ENCODE measurements at places on chromosomes 11 and 22.
A peak's percentile ranks its signal among the peaks of the same experiment; 100 is the strongest.

- DNase-seq = no peak
Observed at GRCh38 chr11:18729426-18729825, 3.4 kb upstream of the IGSF22 start.

DNA sequence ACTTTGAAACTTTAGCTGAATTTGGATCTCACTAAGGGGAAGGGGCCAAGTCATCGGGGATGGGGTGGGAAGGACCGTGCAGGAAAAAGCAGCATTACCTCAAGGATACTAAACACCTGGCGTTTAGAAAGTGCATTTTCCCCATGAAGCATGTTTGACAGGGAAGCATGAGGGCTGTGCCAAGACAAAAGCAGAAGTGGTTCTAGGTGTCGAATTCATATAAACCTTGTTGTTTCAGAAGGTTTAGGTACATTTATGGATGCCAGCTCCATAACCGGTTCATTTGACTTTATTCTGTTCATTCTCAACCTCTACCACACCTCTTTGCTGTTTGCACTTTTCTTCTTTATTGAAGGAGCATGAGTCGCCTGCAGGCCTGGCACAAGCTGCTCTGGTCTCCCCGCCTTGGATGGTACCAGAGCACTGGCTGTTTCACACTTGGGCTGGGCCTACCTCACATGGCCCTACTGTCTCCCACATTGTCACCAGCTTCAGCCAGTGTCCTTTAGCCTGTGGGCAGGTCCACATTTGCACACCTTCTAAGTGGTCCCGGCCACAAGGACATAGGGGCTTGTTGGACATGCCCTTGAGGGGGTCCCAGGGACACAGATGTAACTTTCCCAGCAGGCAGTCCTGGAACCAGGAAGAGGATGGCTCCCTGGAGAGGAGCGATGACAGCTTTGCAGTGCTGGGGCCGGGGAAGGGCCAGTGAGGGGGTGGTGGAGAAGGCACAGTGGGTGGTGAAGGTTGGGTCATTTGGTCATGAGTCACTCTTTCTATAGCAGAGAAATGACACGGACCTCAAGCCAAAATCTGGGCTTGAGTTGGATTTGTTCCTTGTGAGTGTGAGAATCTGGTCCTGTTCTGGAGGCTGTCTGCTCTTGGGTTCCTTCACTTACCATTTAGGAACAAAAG, 3.2 kb upstream of the ST14 start:
- no peak for DNase-seq

GRCh38 chr11:3947061-3947460, 91.6 kb downstream of the STIM1 start:
- DNase-seq = peak; percentile 9

GRCh38 chr11:119664701-119665420, 64.1 kb downstream of the NECTIN1 start:
- no peak for DNase-seq

GRCh38 chr22:50717709-50718351, 20.2 kb upstream of the ACR start:
- DNase-seq = no peak

GRCh38 chr22:25930083-25930482, 188.1 kb downstream of the MYO18B start:
- no peak for DNase-seq

DNA sequence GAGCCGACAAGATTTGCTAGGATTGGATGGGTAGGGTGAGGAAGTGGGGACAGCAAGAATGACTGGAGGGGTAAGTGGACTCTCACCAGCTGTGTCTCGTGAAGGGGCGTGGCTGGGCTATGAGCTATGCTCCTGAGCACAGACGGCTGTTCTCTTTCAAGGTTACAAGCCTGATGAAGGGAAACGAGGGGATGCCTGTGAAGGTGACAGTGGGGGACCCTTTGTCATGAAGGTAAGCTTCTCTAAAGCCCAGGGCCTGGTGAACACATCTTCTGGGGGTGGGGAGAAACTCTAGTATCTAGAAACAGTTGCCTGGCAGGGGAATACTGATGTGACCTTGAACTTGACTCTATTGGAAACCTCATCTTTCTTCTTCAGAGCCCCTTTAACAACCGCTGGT, 19.9 kb downstream of the F2 start:
- no peak for DNase-seq

GRCh38 chr11:32894149-32894827, 1.7 kb downstream of the QSER1 start:
- no peak for DNase-seq

DNA sequence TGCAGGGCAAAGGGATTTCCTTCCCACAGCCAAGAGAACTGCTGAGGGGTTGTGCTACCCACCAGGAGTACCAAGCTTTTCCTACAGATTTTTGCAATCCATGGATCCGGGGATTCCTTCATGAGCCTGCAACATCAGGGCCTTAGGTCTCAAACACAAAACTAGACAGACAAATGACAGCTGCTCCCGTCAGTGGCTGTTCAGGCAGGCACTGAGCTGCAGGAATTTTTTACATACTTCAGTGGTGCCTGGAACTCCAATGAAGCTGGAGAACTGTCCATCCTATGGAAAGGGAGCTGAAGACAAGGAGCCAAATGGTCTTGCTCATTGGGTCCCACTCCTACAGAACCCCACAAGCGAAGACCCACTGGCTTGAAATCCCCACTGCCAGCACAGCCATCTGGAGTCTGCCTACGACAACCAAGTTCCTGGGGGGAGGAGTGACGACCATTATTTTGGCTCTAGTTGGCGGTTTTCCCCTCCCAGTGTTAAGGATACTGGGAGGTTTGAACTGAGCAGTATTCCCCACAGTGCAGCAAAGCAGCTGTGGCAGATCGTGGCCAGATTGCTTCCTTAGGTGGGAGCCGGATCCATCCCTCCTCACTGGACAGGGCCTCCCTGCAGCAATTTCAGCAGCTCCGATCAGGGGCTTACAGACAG, 157.7 kb upstream of the TMEM45B start:
- DNase-seq = no peak

DNA sequence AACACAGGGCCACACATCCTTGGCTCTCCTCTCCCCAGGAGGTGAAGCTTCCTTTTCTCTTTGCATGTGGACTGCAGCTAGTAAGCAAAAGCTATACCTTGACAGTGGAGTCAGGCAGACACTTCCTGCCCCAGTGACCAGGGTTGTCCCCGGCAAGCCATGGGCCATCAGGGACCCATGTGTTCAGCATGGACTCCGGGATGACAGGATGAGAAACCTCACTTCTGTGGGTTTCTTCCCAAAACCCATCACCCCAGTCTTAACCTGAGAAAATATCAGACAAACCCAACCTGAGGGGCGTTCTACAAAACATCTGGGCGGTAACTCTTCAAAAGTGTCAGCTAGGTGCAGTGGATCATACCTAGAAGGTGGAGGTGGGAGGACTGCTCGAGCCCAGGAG, 40.2 kb downstream of the GNB1L start:
- DNase-seq = no peak

DNA sequence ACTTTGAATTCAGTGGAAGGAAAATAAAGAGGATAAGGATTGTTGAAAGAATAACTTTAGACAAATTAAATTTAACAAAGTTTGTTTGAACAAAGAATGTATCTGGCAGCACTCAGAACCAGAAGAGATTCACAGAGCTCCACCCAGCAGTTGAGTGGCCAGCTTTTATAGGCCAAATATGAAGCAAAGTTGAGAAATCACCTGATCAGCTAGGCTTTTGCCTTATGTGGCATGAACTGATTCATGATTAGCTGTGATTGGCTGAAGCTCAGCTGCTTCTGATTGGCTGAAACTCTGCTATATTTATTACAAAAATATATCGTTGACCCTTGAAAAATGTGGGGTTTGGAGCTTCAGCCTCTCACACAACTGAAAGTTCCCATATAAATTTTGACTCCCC, 62.6 kb downstream of the PIWIL4 start:
- DNase-seq = no peak
